Gastroesophageal sphincter (tissue), 4 donors: ENCODE measurements at places on chromosomes 12 and 14.
A peak's percentile ranks its signal among the peaks of the same experiment; 100 is the strongest.

DNA sequence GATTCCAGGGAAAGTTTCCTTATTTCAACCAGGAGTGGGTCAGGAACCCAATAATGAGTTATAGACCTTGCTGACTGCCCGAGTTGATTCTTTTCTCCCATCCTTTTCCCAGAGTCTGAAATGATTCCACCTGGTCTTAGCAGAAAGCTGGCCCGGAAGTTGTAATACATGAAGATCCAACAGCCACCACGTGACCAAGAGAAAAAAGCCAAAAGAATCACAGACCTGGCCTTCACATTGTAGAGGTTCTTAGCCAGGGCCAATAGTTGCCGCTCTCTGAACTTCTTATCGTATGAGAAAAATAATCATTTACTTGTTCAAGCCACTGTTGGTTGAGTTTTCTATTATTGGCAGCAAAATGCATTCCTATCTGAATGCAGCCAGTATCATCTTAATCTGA is 161.2 kb upstream of the HMGA2 start:
- no peak for ATAC-seq

DNA sequence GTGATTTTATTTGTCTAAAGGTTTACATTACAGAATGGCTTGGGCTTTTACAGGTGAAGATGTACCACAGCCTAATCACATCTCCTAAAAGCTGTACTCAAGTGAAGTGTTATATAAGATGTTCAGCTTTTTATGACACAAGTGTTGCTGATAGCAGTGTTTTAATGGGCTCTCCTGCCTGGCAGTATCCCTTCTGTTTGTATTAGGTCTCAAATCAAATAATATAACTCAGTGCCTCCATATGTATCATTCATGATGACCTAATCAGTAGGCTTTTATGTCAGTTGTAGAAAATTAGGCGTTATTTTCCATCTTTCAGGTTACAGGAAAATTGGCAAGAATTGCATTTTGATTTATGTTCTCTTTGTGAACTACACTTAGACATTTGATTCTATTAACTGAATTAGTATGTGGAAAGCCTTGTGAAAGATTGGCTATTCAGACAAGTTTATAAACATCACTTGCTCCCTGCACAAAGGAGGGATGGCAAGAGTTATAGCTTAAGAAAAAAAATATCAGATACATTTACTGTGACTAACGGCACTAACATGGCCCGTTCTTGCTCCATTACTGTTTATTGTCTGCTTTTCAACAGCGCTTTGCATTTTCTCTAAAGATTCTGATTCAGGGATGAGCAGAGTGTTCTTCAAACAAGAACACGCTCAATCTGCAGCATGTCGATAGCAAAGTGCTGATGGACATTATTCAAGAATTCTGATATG is 143.7 kb upstream of the DIO2 start:
- no peak for ATAC-seq

DNA sequence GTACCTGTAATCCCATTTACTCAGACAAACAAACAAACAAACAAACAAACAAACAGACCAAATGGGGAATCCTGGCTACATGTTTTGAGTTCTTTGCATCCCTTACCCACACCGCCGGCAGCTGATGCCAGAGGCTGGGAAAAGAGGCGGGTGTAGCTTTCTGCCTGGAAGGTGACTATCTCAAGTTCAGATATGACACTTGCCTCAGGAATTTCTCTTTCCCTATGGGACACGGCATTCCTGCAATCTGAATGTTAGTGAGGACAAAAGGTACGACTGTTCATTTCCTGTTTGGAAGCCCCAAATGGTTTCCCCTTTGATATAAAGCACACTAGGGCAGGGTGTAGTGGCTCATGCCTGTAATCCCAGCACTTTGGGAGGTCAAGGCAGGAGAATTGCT is 2.9 kb downstream of the MYL2 start:
- no peak for ATAC-seq

DNA sequence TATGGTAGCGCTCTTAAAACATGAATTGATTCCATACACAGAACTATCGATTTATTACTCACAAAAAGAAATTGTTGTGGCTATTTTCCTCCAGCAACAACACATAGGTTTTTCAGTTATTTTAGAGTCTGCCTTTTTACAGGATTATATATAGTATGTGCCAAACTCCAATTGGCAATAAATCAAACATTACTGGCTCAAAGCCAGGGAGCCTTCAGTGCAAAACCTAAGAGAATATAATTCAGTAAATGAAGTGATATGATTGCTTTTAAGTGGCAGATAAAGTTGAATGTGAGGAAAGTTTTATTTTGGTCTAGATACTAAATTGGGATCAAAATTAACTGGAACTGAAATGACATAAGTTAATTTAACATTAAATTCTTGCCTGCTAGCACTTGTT is 234.8 kb downstream of the PIK3C2G start:
- no peak for ATAC-seq

DNA sequence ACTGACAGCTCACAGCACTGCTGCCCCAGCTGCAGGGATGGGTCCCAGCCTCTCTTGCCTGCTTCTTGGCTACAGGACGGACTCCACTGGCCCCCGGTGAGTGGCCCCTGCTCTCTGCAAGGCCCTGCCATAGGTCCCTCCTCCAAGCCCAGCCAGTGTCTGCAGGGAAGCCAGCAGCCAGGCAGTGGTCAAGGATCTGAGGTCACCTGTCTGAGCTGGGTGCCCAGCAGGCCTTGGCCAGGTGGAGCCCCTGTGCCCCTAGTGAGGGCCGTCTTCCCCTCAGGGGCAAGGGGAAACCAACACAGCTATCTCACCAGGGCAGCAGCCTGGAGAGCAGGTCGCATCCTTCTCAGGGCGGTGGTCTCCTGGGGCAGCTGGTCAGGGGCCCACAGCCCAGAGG is 13.2 kb downstream of the XRCC3 start:
- ATAC-seq = no peak

GRCh38 chr12:70830221-70831061 is 90.1 kb downstream of the PTPRR start:
- no peak for ATAC-seq

- peak; percentile 93 for ATAC-seq
These were observed 13.0 kb upstream of the TMED2 start for GRCh38 chr12:123571343-123571813.

- ATAC-seq = no peak
These were observed 8.6 kb downstream of the BRAP start for GRCh38 chr12:111677186-111677585.

- ATAC-seq = no peak
These were observed 5.7 kb downstream of the MTRFR start for GRCh38 chr12:123238961-123239360.

DNA sequence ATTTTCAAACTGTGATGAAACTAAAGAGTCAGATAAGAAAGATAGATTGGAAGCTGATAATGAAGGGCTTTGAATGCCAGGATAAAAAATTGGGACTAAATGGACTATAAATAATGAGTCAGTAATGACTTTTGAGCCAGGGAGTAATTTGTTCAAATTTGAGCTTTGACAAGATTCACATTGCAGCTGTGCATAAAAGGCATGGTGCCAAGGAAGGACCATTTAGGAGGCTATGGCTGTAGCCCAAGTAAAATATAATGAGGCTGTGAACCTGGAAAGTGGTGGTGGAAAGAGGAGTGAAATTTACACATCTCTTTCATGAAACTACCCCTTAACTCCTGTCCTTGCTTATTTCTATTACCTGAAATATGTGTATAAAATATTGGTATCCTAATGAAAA is 218.5 kb downstream of the SLC6A15 start:
- no peak for ATAC-seq
